ENCODE measurements at places on chromosomes 1 and 21.
A peak's percentile ranks its signal among the peaks of the same experiment; 100 is the strongest.

GRCh38 chr1:8395433-8395866, 77.5 kb downstream of the SLC45A1 start:
- DNase-seq = no peak

DNA sequence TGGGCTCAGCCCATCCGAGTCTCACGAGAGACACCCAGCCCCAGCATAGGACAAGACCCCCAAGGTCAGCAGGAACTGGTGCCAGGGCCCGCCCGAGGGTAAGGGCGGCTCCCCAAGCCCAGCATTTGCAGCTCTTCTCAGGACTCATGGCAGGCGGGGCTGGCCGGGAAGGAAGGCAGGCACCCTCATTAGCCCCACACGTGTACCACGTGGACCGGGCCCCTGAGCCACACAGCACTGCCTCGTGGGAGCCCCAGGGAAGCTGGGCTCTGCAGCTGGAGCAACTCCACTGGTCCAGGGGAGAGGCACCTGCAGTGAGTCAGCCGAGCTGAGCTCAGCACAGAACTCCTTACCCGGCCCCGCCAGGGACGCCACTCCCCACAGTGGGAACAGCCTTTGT, 97.7 kb upstream of the IFFO2 start:
- no peak for DNase-seq

DNA sequence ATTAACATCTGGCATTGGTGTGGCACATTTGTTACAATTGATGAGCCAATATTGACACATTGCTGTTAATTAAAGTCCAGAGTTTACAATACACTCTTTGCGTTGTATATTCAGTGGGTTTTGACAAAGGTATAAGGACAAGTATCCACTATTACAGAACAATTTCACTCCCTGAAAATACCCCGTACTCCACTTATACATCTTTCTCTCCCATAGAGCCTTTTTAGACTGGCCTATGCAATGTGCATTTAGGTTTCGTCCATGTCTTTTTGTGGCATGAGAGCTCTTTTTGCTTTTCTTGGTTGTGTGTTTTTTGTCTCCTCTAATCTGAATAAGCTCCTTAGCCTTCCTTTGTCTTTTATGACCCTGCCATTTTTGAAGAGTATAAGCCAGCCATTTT, 40.6 kb upstream of the TSNAX start:
- DNase-seq = no peak

- no peak for DNase-seq
These were observed 15.2 kb downstream of the AKNAD1 start for GRCh38 chr1:108841703-108842102.

DNA sequence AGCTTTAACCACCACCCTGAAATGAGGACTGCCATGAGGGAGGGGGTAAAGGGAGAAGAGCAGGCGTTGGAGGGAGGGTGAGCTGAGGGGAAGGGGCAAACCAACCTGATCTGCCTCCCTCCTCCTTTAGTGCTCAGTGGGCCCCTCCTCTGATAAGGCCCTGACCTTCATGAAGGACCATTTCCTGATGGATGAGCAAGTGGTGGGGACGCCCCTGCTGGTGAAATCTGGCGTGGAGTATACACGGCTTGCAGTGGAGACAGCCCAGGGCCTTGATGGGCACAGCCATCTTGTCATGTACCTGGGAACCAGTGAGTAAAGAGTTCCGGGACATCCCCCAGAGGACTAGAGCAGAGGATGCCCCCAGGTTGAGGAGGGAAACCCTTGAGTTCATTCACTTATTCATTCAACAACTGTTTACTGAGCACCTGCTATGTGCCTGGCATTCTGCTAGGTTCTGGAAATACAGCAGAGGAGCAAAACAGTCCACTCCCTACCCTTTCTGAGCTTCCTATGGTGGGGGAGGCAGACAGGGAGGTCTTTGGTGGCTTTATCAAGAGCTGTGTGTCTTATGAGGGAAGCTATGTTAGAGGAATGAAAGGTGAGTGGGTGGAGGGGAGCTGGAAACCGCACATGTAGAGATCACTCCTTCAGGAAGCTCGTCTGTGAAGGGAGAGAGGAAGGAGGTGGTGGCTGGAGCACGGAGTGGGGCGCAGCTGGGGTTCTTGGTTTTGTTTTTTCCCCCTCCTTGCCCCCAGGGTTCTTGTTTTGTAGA, 19.5 kb downstream of the SEMA4A start:
- DNase-seq = no peak

- DNase-seq = no peak
These were observed 2.6 kb downstream of the TUFT1 start for GRCh38 chr1:151542710-151543129.

GRCh38 chr21:43718872-43719747, at the start of gene PDXK:
TSS of gene PDXK (plus strand) at chr21:43719129. CDS start at chr21:43719295, 166 bp downstream.
- DNase-seq = peak; percentile 82

GRCh38 chr1:32066489-32066873, 6.3 kb upstream of the TMEM39B start:
- DNase-seq = no peak

GRCh38 chr1:3590139-3590763, 21.1 kb downstream of the MEGF6 start:
- no peak for DNase-seq

GRCh38 chr1:41468122-41468762, 16.2 kb downstream of the EDN2 start:
- no peak for DNase-seq

DNA sequence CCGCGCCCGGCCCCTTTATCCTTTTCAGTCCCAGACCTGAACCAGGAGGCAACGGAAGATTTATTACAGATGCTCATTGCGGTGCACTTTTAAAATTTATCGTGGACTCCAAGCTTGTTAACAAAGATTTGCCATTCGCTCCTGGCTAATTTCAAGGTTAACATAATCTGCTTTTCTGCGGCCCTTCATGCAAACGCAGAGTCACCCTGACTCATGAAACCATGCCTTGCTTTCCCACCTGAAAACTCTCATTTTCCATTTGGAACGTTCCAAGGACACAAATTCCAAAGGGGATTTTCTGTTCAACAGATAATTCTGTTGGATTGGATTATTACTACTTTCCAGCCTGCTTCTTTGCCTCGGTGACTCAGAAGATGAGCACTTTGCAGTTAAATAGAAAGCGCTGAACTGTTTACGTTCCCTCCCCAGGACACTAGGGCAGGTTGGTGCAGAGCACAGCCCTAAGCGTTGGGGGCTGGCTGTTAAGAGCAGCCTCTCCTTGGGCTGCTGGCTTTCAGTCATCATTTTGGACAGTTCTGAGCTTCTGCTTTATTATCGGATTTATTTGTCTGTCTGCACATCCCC, 51.1 kb downstream of the CD247 start:
- DNase-seq = no peak

DNA sequence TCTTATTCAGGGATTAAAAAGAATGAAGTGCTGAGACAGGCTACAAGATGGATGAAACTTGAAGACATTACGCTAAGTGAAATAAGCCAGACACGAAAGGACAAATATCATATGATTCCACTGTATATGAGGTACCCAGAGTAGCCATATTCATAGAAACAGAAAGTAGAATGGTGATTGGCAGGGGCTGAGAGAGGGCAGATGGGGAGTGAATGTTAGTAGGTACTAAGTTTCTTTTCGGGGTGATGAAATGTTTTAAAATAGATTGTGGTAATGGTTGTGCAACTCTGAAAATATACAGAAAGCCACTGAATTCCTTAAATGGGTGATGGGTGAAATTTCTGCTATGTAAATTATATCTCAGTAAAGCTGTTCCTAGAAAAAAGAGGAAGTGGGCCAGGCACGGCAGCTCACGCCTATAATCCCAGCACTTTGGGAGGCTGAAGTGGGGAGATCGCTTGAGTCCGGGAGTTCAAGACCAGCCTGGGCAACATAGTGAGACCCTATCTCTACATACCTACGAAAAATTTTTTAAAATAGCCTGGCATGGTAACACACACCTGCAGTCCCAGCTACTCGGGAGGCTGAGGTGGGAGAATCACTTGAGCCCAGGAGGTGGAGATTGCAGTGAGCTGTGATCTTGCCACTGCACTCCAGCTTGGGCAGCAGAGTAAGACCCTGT, 15.9 kb downstream of the SLC27A3 start:
- no peak for DNase-seq

- no peak for DNase-seq
These were observed 21.0 kb upstream of the CXADR start for GRCh38 chr21:17491716-17492414.

GRCh38 chr1:185015631-185016030, 29.7 kb upstream of the RNF2 start:
- no peak for DNase-seq

DNA sequence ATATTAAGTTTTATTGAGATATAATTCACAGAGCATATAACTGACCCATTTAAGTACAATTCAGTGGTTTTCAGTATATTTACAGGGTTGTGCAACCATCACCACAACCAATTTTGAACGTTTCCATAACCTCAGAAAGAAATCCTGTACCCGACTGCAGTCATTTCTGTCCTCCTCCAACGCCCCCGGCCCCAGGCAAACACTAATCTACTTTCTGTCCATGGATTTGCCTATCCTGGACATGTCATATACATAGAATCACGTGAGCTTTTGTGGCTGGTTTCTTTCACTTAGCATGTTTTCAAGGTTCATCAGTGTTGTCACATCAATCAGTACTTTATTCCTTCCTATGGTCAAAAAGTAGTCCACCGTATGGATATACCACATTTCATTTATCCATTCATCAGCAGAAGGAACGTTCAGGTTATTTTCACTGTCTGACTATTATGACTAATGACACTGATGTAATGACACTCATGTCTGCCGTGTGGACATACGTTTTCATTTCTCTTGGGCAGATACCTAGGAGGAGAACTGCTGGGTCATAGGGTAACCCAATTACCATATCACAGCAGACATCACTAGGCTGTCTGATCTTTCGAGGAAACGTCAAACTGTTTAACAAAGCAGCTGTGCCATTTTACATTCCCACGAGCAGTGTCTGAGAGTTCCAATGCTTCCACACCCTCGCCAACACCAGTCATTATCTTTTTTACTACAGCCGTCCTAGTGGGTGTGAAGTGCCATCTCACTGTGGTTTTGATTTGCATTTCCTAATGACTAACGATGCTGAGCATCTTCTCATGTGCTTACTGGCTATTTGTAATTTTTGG, 30.8 kb downstream of the MRPL37 start:
- no peak for DNase-seq

DNA sequence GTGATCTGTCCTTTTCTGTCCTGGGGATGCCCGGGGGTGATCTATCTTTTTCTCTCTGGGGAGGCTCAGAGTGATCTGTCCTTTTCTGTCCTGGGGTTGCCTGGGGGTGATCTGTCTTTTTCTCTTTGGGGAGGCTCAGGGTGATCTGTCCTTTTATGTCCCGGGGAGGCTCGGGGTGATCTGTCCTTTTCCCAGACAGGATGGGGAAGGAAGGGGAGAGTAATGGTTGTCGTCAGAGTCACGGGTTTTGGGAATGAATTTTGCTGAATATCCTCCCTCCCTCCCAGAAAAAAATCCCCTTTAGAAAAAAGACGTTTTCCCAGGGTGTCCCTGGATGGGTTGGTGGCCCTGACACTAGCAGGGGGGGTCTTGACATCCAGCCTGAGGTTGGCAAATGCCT, 91.5 kb downstream of the ARHGEF10L start:
- DNase-seq = no peak

- DNase-seq = no peak
These were observed 24.9 kb upstream of the MAN1A2 start for GRCh38 chr1:117342397-117342796.

DNA sequence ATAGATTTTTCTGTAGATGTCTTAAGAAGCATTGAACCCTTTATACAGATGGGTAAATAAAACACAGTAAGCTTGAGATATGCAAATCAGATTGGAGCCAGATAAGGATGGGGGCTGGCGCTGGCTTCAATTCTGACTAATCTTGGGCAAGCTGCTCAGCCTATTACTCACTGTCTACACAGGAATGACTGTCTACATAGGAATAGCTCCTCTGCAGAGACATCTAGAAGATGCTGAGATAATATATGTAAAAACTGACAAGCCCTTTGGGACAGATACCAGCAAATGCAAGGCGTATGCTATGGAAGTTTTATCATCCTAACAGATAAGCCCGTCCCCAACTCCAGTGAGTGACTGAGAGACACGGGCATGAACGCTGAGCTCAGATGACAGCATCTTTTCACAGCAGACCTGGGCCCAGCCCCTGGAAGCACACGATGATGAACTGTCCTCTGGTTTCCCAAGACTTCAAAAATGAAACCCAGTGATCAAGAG, 1.7 kb downstream of the CLDN14 start:
- no peak for DNase-seq

DNA sequence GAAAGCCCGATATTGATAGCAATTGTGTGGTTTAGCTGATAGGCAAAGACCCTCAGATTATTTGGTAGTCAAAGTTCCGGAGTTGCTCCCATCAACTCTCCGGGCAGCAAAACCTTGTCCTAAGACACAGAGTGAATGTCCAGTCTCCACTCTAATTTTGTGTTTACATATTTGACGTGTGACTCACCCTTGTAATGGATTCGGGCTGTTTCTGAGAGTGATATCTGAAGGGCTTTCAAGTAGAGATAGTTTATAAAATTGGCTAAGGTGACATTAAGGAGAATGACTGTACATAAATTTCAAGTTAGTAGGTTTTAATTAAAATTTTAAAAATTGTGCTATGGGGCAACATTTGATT, 154.2 kb downstream of the CNIH3 start:
- DNase-seq = no peak

- no peak for DNase-seq
These were observed 29.4 kb upstream of the LRRN2 start for GRCh38 chr1:204714861-204715511.

GRCh38 chr1:240652549-240652948, 40.6 kb upstream of the GREM2 start:
- no peak for DNase-seq

DNA sequence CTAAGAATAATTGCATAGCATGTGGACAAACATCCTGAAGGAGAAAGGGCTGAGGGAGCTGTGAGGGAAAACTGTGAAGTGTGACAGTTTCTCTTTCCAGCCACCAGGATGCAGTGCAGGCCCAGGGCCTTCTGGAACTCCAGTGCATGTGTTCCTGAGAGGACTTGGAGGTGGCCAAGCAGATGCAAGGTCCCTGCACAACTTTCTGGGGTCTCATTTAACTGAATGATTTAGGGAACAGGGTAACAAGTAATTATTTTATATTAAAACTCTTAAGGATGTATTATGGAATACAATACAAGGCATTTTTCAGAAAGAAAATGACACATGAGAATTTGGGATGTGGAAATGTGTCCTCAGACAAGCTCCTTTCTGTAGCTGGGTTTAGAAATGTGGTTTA, 61.2 kb upstream of the MCOLN3 start:
- DNase-seq = no peak

DNA sequence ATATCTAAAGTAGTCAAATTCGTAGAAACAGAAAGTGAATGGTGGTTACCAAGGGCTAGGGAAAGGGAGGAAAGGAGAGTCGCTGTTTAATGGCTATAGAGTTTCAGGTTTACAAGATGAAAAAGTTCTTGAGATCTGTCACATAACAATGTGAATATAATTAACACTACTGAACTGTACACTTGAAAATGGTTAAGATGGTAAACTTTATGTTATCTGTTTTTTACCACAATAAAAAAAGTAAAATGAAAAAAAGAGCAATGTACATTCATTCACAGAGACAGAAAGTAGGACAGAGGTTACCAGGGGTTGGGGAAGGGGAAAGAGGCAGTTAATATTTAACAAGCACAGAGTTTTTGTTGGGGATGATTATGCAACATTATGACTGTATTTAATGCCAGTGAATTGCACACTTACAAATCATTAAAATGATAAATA, 53.3 kb upstream of the SEC16B start:
- no peak for DNase-seq
